Renal cortical epithelial cell (primary cell): ENCODE measurements at places on chromosomes 2 and 18.

DNA sequence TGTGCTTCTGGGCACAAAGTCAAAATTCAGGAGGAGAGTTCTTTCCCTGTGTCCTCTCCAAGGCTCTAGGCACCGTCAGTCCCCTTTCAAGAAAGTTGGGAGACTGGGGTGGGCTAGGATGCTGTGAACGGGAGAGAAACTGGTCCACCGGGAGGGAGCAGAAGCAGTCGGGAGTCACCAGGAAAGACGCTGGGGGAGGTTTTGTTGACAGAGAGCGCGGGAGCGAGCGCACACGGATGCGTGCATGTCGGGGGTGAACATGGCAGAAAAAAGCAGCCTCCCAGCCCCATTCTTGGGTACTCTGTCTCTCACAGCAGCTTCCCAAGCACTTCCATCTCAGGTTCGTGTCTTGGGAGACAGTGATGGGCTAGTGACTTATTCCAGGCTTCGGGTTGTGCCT, 97.1 kb upstream of the PXDN start:
- DNase-seq = no peak

DNA sequence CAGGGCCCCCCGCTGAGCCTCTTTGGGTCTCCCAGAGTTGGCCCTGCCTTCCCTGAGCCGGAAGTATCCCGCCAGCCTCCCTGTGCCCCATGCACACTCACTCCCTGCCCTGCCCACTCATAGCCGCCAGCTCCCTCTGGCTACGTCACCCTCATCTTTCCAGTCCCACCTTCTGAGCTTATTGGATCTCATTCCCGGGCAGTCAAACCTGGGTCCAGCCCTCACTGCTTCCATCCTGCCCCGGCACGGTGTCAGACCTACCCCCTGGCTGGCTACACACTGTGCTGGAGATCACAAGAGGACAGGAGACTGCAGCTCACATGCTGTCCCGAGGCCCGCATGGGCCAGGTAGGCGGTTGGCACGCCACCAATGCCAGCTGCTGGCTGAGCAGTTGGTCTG, 147.2 kb downstream of the ASB1 start:
- DNase-seq = no peak

- DNase-seq = no peak
These were observed 26.4 kb upstream of the MRPL19 start for GRCh38 chr2:75619956-75620740.

DNA sequence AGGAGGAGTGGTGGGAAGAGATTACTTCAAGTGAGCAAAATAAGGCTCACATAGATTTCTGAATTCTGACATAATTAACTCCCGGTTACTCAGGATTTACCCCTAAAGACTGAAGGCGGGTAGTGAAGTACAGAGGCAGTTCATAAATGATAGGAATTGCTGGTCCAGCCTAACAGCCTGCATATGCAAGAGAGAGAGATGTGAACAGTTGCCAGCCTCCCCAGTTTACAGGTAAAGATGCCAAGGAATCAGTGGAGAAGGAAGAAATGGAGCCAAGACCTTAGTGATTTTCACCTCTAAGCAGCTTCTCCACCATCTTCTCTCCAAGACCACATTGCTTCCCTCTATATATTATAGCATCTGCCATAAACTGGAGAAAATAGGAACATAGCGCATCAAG, 91.8 kb upstream of the THUMPD2 start:
- no peak for DNase-seq

DNA sequence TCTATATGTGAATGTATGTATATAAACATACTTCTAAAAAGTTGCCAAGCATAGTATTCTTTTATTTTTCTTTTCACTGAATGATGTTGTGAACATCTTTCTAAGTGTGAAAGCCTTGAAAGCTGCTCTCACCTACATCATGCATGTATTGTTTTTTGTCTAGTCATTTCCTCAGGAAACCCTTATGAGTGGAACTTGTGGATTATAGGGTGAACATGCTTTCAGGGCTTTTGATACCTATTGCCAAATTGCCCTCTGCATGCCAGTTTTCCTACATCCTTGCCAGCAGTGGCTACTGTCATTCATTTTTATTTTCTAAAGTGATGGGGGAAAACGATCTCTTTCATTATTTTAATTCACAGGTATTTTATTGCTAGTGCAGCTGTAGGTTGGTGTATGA, 78.3 kb downstream of the ADAM23 start:
- no peak for DNase-seq

- DNase-seq = no peak
These were observed 4.1 kb downstream of the SFTPB start for GRCh38 chr2:85663594-85664565.

DNA sequence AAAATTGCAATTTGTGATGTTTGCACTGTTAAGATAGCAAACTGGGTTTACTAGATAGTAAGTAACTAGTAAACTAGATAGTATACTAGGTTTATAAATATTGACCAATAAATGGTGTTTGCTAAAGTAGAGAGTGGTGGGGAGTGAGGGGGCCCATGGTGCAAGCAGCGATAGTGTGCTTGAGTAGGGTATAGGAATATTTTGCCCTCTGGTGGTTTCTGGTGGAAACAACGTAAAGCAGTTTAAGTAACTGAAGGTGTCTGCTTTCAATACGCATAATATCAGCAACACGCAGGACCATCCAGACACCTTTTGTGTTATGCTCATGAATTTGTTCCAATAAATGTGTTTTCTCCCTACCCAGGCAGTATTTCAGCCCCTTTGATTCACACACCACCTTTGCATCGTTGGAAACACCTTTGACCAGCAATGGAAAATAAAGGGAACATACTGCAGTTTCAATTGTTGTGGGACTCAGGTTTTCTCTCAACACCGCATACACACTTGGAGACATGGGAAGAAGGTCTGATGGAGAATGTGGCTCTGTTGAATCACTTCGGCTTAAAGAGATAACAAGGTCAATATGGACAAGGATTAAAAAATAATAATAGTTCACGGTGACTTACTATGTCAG, 16.7 kb upstream of the STAT1 start:
- peak; percentile 57 for DNase-seq

- DNase-seq = no peak
These were observed 8.8 kb upstream of the ADI1 start for GRCh38 chr2:3527886-3528785.

- DNase-seq = no peak
These were observed 124.9 kb downstream of the PLCL1 start for GRCh38 chr2:197929008-197929885.

DNA sequence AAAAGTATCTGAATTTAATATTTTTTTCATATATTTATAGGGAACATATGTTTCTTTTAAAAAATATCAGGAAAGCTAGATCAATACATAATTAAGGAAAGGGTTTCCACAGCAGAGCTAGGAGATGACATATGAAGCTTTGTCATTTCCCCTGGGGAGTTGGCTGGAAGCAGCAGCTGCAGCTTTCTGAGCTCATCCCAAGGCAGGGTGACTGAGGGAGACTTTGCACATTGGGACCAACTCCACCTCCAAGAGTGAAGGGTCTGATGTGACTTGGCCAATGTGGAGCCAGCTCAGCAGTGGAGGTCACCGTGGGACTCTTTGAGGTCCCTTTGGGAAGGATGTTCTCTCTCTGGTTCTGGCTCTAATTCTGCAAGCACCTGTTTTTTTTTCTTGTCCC, 315.1 kb downstream of the RDH14 start:
- DNase-seq = no peak

- DNase-seq = no peak
These were observed 2.8 kb downstream of the ZFP36L2 start for GRCh38 chr2:43223521-43224001.

DNA sequence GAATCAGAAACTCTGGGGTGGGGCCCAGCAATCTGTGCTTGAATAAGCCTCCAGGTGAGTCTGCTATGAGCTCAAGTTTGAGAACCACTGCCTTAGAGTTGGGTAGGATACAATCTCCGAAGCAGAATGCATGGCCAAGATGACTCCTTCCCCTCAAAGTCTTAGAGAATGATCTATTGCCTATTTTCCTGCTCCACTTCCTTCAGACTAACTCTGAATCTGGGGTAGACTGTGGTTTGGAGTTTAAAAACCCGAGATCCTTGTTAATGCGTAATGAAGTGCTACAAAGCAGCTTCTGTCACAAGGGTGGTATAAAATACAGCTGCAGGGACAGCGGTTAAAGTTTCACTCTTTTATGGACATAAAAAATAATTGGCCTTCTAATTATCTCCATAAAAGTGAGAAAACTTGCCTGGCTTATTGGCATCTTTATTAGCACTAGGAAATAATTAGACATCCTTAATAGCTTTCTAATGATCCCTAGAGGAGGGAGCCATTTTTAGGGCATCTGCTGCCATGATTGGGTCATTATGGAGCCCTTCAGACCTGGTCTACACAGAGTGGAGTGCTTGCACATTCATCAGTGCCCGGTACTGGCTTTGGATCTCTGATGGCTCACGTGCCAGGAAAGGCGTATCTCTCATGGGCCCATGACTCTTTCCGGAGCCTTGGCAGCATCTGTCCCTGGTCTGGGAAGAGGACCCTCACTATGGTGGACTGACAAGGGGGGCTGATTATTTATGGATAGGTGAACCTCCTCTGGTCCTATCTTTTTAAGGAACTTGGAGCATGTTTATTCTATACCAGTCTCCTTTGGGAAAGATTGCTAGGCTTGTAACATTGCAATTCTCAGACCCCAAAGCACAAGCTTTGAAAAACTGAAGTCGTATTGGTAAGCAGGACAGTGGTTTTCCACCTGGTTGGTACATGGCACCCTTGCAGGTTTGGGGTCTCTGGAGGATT, 28.2 kb downstream of the SIX2 start:
- peak; percentile 21 for DNase-seq

GRCh38 chr2:28164280-28164801, 228.3 kb upstream of the FOSL2 start:
- no peak for DNase-seq

DNA sequence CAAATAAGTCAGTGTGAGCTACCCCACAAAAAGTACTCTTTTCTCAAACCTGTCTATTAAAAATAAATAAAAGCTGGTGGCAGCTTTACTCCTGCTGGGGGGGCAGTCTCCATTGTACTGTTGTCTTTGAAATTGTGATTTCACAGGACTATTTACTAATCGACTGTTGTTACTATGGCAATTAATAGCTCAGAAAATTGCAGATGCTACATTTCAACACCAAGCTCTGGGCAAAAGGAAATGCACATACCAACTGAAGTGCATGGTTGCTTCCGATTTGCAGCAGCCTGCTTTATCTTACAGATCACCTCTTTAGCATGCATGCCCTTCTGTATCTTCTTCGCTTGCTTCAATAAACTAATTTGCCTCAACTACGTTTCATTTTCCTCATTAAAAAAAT, 117.6 kb upstream of the DAPL1 start:
- peak; percentile 30 for DNase-seq

DNA sequence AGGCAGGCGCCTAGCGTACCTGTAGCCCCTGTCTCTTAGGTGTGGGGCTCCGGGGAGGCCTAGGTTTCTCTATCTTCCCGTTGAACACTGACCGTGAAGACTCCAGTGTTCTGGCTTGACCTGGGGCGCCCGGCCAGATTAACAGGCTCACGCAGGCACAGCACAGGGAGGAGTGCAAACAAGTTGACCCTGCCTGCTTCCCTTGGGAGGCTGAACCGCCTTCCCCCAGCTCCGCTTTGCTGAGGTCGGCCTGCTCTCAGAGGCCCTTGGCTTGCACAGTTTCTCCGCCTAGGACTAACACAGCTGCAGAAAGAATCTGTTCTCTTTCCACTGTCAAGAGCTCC, 567 bp downstream of the PCYOX1 start:
- DNase-seq = no peak

GRCh38 chr2:2853346-2853745, 522.3 kb upstream of the MYT1L start:
- no peak for DNase-seq

DNA sequence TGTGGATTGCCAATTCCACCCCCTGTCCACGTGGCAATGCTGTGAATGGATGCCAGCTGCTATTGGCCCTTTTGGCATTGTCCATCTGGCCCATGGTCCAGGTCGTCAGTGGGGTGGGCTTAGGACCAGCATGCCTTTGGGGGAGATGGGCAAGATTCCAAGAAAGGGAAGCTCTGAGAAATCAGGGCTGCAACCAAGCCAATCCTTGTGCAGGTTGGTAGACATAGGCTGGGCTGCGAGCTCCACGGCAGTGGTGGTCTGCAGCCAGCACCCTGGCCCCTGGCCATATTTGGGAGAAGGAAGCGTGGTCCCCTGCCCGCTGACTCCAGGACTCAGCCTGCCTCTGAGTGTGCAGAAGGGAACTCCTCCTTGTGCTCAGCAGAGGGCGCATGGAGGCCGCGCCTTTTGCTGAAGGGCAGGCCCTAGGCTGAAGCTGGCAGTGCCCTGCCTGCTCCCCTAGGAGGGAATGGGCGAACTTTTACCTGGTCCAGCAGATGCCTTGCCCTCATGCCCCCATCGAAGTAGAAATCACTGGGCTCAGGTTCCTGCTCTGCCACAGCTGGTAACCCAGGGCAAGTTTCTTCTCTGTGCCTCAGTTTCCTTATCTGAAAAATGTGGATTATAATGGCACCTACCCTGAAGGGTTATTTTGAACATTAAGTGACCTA, 5.4 kb downstream of the SPR start:
- DNase-seq = peak; percentile 57

- no peak for DNase-seq
These were observed 158.2 kb downstream of the NEB start for GRCh38 chr2:151576080-151576479.

GRCh38 chr2:8611700-8612099, 70.2 kb upstream of the ID2 start:
- no peak for DNase-seq

DNA sequence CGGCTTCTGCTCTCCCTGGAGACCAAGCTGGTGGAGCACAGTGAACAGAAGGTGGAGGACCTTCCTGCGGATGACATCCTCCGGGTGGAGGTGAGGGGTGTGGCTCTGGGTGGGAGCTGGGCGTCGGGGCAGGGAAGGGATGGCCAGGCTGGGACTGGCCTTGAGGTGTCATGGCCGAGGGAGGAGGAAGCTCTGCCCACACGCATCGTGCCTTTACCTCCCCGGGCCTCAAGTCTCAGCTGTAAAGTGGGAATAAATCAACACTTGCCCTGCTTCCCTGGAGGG, 98.2 kb downstream of the DYSF start:
- no peak for DNase-seq

GRCh38 chr2:155665704-155666103, 666.8 kb downstream of the NR4A2 start:
- no peak for DNase-seq

- no peak for DNase-seq
These were observed 114.3 kb upstream of the SLC66A3 start for GRCh38 chr2:11040992-11041391.

- no peak for DNase-seq
These were observed 71.1 kb downstream of the LDLRAD4 start for GRCh38 chr18:13289481-13290205.

DNA sequence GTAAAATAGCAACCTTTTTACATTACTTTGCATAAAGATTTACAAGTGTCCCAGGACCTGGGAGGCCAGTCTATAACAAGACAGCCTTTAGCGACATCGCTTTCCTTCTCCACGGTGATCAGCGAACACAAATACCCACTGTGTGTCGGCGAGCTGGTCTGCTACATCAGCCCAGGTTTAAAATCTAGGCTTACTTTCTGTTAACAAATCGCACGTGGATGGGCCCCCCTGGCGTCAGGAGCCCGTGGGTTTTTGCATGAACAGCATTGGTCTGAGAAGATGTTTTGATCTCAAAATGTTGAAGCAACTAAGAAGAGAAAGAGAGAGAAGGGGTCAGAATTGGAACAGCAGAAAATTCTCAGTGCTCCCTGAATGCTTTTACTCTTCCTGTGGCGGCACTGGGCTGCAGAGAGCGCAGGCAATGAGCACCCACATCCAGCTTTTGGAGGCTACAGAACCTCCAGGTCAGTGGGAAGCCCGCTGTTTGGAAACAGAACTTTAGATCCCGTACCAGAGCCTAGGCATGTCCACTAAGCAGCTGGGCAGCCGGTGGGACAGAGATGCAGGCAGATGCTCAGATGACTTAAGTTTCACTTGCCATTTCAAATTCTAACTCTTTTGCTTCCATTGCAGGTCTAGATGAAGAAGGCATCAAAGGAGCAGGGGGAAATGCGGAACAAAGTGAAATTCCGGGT, 32.9 kb downstream of the CYP27C1 start:
- DNase-seq = no peak
